ENCODE measurements at places on chromosomes 5 and 9. TPM values are rescaled to one million over a fixed set of nuclear protein-coding genes. Genes with fewer than 3 reads are reported as not detected.

Gene ZFYVE16
- total RNA-seq, result 24.2 TPM

Gene TMEFF1
- 85.2 TPM for total RNA-seq

Gene RPL37
- total RNA-seq, result 104 TPM

- DNase-seq, result no peak
Measured at GRCh38 chr5:124633209-124633608, 113.2 kb downstream of the ZNF608 start.

DNA sequence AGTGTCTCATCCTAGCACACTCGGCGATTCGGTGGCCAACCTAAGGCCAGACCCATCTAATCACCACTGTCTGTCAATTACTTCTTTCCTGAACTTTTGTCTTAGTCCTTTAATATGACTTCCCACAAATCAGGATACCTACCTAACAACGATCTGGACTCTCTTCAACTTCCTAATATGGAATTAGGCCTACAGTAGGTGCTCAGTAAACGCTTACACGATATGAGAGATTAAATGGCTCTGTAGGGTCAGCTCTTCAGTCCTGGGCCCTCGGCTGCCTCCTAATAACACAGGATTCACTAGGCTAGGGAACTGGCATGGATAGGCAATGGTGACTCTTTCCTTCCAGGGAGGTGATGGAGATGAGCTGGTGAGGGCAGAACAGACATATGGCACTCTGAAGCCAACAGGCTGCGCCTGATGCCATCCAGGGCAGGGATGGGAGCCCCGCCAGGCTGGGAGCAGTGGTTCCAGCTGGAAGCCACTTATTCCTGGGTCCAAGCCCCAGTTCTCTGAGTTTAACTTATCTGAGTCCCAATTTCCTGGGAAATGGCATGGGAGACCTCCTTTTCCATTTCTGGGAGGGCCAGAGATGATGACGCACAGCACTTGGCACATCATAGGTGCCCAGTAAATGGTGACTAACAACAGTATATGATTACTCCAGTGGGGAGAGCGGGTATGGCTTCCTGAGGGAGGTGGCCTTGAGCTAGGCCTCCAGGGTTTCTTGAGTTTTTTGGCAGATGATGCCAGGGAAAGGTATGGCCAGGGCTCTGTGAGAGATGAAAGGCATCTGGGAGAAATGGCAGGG is 7.3 kb downstream of the PDGFRB start:
- no peak for DNase-seq

DNA sequence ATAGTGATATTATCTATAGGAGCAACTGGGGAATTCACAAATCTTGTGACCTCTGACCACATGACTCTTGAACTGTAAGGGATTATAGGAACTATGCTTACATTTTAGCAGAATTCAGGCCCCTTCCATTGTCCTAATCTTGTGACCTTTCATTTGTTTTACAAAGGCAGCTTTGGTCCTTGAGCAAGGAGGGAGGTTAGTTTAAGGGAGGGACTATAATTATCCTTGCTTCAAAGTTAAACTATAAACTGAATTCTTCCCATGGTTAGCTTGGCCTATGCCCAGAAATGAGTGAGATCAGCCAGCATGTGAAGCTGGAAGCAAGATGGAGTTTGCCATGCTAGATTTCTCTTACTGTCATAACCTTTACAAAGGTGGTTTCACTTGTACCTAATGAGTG is 51.2 kb downstream of the TARS1 start:
- DNase-seq, result no peak

- no peak for DNase-seq
Measured at GRCh38 chr9:98215271-98215670, 22.8 kb upstream of the CORO2A start.

DNA sequence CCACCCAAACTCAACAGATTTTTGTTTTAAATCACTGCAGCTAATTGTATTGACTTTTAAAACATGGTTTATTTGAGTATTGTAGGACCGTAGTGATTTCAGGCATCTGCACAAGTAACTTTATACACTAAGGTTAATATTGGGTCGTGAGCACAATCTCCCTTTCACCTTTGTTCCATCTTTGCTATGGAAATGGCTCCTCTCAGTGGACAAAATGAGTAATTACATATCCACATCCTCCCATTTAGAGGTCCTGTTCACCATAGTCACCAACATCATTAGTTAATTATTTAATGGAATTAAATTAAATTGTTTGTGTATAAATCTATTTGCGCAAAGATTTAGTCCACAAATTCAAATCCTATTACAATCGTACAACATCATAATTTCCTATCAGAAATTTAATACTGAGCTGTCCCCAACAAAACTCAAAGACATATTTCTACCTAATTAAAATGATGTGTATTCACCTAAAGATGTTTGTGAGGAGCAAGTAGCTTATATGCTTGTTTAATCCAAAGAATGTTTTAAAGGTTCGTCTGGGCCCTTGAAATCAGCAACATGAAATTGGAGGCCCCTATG is 173.0 kb upstream of the DAPK1 start:
- peak; percentile 75 for DNase-seq

DNA sequence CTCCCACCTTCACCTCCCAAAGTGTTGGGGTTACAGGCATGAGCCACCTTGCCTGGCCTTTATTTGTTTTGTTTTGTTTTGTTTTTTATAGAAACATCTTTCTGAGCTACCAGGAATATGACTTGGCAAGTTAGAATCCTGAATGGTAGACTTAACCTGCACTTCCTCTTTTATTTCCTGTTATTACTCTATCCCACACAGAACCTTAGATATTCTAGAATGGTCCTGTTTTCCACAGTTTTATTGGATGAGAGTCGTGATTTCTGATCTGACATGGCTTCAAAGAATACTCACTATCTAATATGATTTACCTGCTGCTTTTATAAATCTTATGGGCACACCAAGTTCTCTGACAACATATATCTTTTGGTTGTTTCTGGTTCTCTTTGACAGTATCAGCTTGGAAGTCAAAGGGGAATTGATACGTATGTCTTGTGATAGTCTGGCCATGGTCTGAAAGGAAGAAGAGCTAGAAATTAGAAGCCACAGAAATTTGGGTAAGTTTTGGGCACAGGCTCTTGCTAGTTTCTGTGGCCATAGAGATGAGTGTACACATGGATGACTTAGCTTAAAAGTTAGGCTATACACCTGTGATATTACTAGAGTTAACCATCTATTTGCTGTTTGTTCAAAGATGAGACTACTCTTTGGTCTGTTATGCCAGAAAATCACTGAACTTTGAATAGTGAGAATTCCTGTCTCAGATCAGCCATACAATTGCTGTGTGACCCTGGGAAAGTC is 4.7 kb upstream of the PANK3 start:
- no peak for DNase-seq

DNA sequence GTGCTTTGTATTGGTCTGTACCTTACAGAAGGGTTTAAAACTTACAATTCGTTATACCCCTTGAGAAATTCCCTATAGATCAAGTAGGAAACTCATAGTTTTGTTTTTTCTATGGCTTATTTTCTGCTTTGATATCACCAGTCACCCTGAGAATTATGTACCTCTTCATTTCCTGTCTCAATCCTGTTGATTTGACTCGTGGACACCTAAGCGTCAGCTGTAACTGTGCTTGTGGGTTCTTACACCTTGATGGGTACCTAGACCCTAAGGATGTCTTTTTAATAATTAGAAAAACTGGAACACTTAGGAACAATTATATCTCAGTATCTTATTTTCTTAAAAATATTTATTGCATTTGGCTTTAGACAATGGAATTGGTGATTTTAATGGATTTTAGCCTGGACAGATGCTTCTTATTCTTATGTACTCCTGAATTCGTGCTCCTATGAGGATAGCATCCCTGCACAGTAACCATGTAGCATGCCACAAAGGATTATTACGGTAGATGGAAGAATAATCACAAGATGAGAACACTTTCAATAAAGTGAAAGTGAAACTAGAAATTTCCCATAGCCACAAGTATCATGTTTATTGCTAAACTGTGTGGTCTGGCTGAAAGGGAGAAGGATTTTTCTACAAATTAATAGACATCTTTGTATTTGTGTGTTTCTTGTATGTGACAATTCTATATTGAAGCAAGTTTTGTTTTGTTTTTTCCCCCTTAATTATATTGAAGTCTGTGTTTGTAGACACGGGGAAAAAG is 1920.3 kb upstream of the WWC1 start:
- DNase-seq, result no peak

GRCh38 chr9:36162211-36162738 is 6.9 kb upstream of the CCIN start:
- no peak for DNase-seq

- DNase-seq, result no peak
Measured at GRCh38 chr9:76213751-76214150, 180.5 kb downstream of the RFK start.
